ENCODE measurements at places on chromosomes 11 and 22.

GRCh38 chr22:50001388-50002231 is 11.0 kb downstream of the IL17REL start:
- no peak for DNase-seq

- no peak for DNase-seq
Observed at GRCh38 chr11:25779033-25779432, 552.9 kb upstream of the ANO3 start.

DNA sequence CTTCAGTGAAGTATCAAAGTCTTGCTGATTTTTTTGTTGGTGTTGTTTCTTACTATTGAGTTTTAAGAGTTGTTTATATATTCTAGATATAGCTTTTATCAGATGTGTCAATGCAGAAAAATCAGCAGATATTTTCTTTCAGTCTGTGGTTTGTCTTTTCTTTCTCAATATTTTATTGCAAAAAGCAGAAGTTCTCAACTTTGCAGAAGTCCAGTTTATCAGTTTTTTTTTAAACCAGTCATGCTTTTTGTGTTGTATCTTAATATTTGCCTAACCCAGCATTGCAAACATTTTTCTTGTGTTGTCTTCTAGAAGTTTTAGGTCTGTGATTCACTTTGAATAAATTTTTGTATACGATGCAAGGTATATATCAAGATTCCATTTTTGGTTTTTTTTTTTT is 7.0 kb downstream of the ASRGL1 start:
- DNase-seq = no peak

DNA sequence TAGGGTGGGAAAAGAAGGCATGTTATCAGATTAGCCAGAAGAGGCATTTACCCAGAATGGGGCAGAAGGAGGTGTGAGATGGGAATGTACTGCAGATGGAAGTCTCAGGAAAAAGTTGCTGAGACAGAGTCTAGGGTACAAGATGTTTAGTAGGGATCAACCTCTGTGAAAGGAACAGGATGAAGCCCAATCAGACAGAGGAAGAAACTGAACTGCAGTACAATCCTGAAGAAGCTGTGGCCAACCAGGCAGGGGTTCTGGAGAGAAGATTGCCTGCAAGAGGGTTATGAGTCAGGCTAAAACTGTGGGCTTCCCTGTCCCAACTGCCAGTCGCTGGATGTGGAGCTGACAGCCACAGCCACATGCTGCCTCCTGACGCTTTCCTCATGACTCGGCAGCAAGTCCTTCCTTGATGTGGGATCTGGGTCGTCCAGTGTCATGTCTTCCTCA is 64.0 kb downstream of the CWC15 start:
- no peak for DNase-seq

DNA sequence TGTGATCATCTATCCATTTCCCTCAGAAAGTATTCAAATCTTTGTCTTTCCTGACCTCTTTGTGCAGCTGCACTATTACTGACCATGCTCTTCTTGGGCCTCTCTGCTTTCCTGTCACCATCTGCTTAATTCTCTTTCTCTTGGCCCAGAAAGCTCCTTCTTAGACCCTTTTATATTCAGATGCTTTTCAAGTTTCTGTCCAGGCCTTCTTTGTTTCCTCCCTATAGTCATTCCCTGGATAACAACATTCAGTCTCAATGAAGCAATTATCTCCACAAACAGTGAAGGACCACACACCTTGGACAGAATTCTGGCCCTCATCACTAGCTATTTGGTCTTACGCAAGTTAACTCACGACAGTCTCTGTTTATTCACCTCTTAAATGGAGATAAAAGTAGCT is 89.7 kb downstream of the LARGE2 start:
- no peak for DNase-seq

GRCh38 chr22:35409783-35410662 is 10.1 kb downstream of the MCM5 start:
- no peak for DNase-seq

GRCh38 chr11:131002145-131002544 is 85.9 kb upstream of the SNX19 start:
- DNase-seq = no peak

- DNase-seq = no peak
Observed at GRCh38 chr11:113119074-113119473, 157.9 kb downstream of the NCAM1 start.

GRCh38 chr11:73194593-73194992 is 23.5 kb upstream of the P2RY2 start:
- no peak for DNase-seq

- DNase-seq = no peak
Observed at GRCh38 chr11:16605389-16605893, 133.0 kb upstream of the C11orf58 start.

- DNase-seq = no peak
Observed at GRCh38 chr11:114799476-114799875, 121.1 kb downstream of the NXPE2 start.

DNA sequence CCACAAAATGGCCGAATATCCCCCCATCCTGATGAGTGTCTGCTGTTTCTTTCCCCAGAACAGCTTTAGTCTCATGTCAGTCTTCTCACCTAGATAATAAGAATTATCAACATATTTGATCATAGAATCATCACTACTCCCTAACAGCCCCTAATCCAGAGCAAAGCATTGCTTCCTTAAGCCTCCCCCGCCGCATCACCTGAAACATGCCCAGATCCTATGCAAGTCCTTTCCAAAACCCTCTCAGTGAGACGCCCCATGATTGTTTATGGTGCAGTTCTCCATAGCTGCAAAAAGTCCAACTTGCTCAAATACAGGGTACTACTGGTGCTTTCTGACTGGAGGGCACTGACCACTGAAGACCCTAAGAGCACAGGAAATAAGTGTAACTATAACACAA is 20.1 kb downstream of the KCNJ1 start:
- DNase-seq = no peak

DNA sequence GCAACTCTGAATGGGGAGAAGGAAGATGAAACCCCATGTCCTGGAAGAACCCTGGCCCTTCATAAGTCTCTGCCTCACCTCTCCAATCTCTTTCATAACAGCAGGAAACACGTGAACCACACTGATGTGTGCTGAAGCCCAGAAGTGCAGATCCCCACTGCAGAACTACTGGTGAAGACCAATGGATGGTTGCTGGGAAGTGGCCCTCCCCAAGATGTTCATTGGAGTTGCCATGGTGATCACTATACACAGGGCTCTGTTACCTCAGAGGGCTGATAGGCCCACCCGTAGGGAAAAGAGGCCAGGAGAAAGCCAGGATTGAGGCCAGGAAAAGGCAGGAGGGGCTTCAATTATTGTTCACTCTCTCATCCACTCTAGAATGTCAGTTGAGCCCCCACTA is 11.6 kb downstream of the TST start:
- no peak for DNase-seq

DNA sequence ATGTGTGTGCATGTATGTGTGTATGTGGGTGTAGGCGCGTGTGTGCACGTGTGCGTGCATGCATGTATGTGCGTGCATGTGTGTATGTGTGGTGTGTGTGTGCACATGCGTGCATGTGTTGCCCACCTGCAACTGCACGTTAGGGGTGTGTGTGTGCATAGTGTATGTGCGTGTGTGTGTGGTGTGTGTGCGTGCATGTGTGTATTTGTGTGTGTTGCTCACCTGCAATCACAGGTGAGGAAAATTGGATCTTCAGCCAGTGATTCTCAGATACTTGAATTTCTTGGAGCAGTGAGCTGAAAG is 54.3 kb downstream of the ST14 start:
- no peak for DNase-seq

DNA sequence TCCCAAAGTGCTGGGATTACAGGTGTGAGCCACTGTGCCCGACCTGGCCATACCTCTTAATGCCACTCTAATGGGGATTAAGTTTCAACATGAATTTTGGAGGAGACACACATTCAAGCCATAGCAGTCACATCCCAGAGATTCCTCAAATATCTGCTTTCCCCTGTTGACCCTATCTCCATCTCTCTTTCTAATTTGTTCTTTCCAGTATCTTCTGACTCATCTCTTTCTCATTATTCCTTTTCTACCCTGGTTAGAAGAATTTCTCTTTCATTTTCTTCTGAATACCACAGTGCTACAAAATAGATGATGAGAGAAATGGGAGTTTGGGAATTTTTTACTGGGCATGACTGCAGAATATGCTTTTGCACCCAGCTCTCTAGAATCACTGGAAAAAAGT is 5.1 kb downstream of the OR10V1 start:
- no peak for DNase-seq

DNA sequence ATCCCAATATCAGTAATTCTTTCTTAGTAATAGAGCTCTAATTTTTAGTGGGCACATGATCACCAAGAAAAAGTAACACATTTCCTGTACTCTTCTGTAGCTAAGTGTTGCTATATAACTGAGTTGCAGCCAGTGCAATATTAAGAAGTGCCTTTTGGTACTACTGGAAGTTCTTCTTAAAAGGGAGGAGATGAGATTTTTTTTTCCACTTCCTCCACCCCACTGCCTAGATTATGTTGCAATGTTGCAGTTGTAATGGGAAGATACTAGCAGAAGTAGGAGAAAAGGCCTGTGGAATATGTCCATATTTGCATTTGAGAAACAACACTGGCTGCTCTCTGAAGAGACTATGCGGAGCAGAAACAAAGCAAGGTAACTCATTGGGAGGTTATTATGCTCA is 280.6 kb upstream of the ANO5 start:
- DNase-seq = no peak

DNA sequence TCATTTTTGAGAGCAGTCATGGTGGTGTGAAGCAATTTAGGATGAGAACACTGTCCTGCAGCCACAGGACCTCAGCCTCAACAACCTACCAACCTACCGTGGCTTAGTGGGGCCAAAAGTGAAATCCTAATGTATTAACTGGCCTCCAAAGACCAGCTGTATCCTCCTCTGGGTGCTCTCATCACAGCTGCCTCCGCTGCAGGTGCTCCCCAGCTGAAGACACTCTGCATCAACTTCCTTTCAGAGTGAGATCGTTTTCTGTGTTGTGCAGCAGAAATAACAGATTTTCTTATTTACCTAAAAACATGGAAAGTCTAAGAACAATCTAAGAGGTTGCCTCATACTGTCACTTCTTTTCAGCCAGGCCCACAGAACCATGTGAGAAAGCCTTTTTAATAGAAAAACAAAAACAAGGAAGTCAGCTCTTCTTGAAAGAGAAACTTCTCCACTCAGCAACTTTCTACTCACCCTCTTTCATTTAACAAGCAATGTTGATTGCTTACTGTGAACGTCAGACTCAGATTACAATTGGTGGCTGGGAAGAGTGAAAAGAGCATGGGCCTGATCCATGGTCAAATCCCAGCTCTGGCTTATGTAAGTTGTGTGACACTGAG is 136.1 kb downstream of the TENM4 start:
- no peak for DNase-seq

DNA sequence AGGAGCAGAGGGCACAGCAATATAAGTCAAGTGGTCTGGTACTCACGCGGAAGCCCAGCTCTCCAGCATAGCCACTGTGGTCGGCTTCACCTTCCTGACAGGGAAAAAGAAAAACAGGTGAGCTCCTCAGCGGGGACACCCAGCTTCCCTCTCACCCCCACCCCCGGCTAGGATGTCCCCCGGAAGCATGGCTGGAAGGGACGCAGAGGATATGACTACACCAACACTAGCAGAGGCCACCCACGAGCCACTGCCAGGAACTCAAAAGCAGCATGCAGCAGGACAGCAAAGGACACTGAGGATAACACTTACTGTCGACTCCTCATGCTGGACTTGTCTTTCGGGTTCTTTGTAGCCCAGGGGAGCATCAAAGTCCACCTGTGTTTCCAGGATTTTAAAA is 9.0 kb upstream of the C22orf39 start:
- DNase-seq = no peak

DNA sequence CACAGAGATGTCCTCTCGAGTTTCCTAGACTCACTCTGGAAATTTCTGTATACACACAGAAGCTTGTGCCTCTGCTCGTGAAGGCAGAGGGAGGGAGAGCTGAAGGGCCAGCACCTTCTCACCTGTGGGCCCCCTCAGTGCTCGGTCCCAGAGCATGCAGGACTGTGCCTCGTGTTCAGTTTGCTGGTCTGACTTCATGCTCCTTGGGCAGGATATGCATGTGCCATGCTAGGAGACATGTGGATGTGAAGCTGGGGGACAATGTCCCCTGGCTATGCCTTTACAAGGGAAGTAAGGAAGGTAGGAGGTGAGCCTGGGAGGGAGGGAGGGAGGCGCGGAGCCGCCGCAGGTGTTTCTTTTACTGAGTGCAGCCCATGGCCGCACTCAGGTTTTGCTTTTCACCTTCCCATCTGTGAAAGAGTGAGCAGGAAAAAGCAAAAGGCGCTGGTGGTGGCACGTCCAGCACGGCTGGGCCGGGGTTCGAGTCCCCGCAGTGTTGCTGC is 22.6 kb downstream of the NEAT1 start:
- no peak for DNase-seq

GRCh38 chr22:29342177-29342576 is 26.7 kb upstream of the RASL10A start:
- no peak for DNase-seq

- no peak for DNase-seq
Observed at GRCh38 chr11:69393865-69394233, 87.6 kb upstream of the LINC01488 start.

- DNase-seq = no peak
Observed at GRCh38 chr11:68962527-68963250, 18.1 kb downstream of the MRGPRD start.

GRCh38 chr22:45579806-45580725 is 77.4 kb downstream of the FBLN1 start:
- DNase-seq = no peak

DNA sequence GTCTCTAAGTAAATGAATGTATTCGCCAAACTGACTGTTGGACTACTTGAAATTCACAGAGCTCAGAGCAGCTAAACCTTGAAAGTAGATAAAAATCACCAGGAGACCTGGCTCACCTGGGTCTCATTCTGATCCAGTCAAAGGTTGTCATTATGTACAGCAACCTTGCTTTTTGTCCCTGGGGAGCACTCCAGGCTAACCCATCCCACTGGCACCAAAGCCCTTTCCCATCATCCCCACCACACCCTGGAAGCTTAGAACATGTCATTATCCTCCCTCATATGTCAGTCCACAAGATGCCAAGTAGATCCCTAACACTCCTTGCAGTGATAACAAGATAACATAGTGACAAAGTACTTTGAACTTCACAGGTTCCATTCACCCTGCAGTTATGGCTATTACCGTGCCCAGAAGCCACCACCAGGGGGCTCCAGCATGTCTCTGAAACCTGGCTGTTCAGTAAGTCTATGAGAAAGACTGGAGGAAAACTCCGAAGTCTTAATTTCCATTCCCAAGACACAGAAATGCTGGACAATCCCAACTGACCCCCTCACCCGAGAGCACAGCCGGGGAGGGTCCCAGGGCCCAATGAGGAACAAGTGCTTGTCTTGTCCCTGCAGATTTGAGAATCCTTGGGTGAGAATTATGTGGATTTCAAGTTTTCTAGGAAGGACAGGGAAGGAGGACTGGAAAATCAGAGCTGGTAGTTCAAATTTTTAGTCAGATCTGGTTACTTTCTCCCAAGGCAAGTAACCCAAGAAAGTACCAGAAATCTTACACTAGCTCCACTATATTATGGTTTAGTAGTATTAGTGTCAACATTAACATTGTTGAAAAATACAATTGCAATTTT is 43.0 kb upstream of the USP47 start:
- no peak for DNase-seq

DNA sequence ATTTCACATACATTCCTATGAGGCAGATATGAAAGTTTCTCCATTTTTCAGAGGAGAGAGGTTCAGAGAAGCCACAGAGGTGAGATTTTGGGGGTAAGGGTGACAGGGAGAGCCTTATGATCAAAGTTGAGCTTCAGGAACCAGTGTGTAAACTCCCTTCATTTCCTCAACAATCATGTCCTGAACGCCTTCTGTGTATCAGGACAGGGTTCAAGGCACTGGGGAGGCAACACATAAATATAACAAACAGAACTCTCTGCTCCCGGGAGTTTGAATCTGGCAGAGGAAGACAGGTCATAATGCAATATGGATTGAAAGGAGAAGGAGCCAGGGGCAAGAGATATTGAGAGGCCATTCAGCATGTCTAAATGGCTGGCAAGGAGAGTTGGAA is 28.0 kb downstream of the AMOTL1 start:
- DNase-seq = no peak
